NCI-H1930 (cell line): ENCODE measurements at places on chromosomes 2 and 18.

- no peak for DNase-seq
Measured at GRCh38 chr2:37632310-37632709, 39.1 kb downstream of the CDC42EP3 start.

DNA sequence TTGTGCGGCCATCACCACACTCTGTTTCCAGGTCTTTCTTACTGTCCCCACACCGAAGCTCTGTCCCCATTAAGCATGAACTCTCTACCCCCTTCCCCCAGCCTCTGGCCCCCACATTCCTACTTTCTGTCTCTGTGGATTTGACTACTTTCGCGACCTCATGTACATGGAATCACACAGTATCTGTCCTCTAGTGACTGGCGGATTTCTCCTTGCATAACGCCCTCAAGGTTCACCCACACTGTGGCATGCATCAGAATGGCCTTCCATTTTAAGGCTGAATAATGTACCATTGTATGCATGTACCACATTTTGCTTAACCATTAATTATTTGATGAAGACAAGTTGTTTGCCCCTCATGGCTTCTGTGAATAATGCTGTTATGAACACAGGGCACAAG is 467.6 kb upstream of the HS6ST1 start:
- no peak for DNase-seq

DNA sequence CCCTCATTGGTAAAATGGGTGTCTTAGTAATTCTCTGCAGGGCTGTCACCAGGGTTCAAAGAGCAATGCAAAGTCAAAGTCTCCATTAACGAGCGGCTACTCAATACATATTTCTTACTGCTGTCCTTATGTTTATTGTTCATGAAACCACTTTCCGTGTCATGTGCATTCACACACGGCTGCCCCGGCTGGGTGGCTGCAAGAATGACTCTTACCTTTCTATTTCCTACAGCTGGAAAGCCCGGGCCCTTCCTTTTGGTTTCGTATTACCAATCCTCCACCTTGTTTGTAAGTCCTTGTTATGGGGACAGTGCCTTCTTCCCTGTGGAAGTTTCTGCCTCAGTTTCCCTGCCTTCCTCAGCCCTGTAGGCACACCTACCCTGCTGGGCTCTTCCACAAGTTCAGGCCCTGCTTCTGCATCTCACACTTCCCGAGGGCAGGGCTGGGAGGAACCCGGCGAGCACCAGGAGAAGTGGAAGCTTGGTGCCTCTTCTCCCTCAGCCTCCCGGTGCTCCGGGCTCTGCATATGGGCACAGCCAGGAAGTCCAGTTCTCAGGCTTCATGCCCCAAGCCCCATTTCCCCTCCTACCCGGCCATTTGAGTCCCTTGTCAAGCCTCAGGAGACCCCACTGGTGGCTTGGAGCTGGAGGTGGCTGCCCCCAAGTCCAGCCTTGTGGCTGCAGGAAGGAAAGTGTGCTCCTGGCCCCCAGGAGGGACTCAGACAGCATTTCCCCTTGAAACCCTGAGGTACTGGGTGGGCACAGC is 18.7 kb upstream of the ACKR3 start:
- DNase-seq = no peak

GRCh38 chr18:79524181-79525078 is 128.7 kb downstream of the NFATC1 start:
- DNase-seq = no peak

DNA sequence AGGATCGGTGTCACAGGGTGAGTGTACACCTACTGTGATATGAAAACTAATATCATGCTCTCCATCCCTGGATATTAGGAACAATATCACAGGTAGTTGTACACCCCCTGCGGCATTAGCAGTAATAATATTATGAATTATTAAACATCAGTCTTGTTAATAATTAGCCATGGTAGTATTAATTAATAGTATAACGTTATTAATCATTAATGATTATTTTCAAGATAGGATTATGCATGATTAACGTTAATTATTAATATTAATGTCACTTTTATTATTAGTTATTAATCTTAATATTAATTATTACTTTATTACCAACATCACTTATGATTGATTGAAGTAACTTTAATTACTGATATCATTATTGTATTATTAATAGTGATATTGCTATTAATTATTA is 26.2 kb upstream of the NAGK start:
- DNase-seq = no peak

DNA sequence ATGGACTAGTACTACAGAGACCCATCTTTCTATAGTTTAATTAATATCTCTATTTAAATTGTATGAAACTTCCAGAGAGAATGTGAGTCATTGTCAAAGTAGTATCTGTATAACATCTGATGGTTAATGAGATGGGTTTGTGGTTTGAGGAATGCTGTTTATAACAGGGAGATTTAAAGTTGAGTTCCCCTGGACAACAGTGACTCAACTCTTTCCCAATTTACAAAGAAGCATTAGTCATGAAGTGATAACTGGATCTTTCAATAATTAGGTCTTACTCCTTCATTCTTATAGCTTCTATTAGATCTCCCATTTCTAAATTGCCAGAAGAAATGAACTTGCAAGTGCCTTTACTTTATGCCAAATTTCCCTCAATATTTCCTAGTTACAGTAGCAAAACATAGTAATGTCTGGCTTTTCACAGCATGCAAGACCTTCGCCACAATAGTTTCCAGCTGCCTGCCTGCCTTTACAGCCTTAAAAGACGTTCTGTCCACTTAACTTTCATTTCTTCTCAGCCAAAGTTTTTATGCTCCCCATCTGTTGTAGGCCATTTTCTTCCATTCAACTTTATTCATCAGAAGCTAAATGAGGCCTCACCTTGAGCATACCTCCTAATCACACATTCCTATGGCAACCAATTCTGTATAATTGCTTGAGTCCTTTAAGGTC is 47.7 kb upstream of the WDR75 start:
- DNase-seq = no peak

DNA sequence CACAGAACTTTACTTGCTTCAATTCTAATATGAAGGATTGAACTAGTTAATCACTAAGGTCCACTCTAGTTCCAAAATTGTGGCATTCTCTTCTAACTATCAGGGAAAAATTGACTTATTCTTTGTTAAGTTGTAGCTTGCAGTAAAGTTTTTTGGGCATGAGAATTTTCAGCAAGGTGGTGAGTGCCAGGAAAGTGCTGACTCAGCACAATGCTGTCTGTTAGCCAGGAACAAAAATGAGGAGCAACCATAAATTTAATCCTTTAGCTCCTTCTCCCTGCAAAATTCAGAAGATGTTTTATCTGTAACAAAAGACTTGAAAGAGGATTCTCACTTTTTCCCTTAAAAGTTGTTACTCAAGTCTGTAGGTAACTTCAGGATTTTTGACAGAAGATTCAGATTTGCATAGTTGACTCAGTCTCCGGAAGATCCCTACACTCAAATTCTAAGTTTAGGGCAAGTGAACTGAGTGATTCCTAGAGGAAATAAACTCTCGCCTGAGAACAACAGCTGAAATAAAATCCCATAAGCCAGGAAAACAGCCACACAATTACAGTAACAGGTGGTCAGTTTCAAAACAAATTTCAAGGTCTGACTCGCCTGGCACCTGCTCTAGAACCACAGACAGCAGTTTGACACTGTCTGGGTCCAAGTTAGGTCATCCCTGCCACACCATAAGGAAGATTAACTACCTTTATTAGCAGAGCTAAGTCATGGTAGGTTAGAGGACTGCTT is 20.2 kb upstream of the DARS1 start:
- no peak for DNase-seq

GRCh38 chr2:205566606-205567168 is 115.6 kb upstream of the NRP2 start:
- no peak for DNase-seq

GRCh38 chr2:47346-47725 is 1.0 kb upstream of the FAM110C start:
- no peak for DNase-seq

DNA sequence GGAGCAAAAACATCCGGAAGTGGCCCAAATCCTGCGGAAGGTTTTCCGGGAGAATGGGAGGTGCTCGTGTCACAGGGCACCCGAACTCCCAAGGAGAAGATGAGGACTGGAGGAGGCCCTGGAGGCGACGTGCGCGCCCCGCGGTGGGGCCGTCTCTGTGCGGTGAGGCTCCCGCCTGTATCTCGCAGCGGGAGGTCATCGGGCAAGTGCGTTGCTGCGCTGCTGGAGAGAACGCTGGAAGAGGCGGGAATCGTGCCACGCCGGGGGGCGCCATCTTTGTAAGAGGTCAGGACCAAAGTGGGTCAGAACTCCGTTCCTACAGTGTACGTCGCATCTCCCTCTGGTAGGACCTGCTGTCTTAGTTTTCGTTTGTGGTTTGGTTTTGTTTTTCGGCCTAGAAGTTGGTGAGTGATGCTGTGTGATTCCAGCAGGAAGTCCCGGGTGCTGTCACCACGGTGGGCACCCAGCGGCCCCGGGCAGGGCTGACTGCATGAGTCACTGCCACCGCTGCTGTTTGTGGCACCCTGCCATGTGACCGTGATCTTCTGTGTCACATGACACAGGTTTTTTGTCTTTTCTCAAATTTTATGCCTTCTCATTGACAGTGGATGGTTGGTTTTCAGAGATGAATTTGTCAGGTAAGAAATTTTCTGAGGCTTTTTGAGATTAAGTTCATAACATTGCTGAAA is 21.5 kb upstream of the ATP9B start:
- no peak for DNase-seq

DNA sequence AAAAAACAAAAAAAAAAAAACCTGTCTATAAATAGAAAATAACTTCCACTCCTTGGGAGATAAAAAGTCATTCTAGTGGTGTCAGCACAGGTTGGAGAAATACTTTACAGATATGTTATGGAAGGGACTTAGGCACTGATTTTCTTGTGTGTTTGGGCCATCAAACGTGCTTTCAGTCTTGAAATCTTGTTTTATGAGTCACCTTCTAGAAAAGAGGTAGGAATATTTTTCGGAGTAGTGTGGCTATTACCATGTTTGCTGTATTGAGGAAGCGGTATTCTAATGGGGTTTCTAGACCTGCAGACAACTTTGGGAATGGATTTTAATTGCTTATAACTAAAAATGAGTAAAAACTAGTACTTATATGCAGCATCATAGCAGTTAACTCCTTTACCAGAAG is 12.0 kb downstream of the HNMT start:
- no peak for DNase-seq

GRCh38 chr2:240672701-240673190 is 9.9 kb downstream of the AQP12B start:
- no peak for DNase-seq

DNA sequence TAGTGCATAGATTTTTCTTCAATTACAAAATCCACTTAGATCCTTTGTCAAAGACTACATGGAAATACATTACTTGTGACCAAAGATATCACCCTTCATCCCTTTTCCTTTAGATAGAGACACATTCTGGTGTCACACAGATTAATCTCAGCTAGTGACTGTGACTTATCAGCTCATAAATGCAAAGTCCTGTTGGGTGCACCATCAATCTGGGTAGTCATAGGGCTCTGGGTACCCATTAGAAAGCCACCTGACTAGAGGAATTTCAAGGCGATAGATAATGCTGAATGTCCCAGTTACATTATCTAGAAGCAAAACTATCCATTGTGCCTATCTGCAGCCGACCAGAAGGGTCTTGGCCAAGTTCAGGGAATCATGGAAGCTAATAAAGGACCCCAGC is 2.6 kb upstream of the APOB start:
- DNase-seq = no peak

DNA sequence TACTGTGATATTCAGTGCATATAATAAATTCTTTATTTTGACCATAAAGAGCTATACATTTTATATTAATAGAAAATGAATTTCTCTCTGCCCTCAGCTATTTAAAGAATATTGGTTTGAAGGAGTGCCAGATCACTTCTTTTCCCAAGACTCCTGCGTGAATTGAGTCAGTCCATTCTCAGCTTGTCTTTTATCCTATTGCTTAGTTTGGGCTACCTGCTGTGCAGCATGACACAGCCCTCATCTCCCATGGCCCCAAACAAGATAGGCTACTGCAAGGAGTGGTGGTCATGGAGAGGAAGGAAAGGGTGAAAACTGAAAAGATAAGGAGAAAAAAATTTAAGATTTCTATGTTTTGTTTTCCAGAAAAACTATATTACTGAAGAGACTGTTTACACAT is 10.1 kb upstream of the FBXO11 start:
- DNase-seq = no peak

GRCh38 chr2:184527058-184527457 is 71.3 kb upstream of the ZNF804A start:
- DNase-seq = no peak

DNA sequence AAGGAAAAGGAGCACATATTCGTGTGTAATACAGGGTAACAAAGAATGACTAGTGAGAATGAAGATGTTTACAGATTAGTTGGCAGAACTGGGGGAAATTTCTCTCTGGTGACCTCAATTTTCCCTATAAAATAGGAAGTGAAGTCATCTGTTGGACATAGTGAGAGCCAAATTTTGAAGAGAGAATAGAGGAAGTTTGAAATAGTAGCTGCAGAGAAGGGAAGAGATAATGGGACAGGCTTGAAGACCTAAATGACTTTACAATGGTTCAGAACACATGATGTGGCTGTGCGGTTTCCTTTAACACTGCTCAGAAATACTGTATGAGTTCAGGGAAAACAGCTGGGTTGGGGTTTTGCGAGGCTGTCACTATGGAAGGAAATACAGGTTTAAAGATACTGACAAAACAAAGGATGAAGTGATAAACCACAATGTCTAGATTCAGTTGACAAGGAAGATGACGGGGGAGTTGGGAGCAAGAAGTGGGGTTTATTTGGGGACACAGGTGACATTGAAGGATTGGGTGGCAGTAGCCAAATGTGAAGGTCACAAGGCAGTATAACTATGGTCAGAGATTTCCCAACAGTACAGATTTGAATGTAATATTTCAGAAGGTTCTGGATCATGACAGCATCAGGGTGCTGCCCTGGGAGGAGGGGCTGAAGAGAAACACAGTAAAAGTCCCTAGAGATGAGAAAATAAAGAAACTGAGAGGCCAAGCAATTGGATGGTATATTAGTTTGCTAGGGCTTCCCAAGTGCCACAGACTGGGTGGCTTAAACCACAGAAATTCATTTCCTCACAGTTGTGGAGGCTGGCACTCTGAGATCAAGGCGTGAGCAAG is 82.6 kb upstream of the TANK start:
- DNase-seq = no peak

DNA sequence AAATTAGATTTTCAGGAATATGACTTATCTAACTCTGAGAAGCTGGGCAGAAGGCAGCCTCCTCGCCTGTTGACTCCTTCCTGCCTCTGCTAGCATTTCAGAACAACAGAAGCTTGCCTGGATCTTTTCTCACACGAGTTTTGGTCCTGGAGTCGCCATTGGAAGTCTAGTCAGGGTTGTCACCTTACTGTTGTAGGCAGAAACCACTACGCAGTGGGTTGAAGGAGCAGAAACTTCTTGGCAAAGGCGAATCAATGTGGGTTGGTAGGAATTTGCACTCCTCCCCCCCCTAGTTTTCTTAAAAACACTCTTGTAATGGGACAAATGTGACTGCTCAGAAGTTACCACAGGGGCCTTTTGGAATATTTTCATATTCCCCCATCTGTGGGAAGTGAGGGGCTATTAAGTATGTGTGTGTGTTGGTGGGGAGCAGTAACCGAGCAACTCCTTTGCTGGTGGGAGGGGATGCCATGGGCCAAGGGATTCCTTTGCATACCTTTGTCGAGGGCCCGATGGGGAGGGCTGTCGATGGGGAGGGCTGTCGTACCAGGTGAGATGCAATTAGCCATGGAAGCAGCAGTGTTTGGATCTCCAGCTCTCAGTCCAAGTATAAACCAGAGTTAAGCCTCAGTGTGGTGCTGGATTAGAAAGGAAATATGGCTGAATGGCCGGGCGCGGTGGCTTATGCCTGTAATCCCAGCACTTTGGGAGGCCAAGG is 117.4 kb downstream of the FMNL2 start:
- DNase-seq = no peak

- DNase-seq = no peak
Measured at GRCh38 chr18:24076950-24077349, 61.9 kb upstream of the CABYR start.
